ENCODE measurements at places on chromosomes 6 and 20. TPM values are rescaled to one million over a fixed set of nuclear protein-coding genes. Genes with fewer than 3 reads are reported as not detected.

The RRAGD gene
- total RNA-seq, result 1.8 TPM

The CST4 gene
- not detected for total RNA-seq

The PRKN gene
- 1.9 TPM for total RNA-seq

The C6orf15 gene
- not detected for total RNA-seq

- H3K27me3 ChIP-seq, result no peaks in the 10 kb centered on the region
- no peak overlapping the region for H3K4me3 ChIP-seq
- H3K27ac ChIP-seq, result no peak overlapping the region
- H3K4me1 ChIP-seq, result no peaks in the 10 kb centered on the region
- H3K36me3 ChIP-seq, result no peaks in the 10 kb centered on the region
Observed at GRCh38 chr6:3610921-3611320, 140.6 kb downstream of the PXDC1 start.

DNA sequence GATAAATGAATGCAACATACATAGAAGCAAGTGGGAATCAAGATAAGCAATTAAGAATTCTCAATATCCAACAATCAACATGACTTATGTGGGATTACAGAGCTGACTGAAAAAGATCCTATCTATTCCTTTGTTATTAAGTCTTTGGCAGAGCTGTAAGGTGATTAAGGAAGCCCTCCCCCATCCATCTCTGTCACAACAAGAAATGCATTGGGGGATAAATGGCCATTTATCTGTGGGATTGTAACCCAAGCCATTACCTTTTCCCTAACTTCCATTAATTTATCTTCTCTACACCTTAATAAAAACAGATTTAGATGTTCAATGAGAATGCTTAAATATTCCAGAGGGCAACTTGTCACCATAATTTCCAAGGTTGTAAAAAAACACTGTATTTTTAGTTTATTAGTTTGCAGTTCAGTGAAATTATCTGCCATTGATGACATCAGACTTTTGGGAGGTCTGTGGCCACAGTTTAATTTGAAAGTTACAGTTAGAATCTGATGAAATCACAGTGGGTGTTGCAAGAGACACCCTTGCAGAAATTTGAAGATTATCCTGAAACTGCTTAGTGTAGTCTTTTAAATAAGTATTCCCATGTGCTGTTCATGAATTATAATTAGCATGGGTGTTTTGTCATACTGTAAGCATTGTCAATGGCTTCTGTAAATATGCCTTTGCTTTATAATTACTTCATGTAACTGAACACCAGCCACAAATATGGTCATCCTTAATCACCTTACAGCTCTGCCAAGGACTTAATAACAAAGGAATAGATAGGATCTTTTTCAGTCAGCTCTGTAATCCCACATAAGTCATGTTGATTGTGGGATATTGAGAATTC lies 49.4 kb upstream of the FYN start:
- H3K27me3 ChIP-seq, result no peaks in the 10 kb centered on the region
- H3K36me3 ChIP-seq, result no peaks in the 10 kb centered on the region
- no peak overlapping the region for H3K4me3 ChIP-seq
- no peak for DNase-seq
- peaks cover 3% of the 10 kb centered on the region for H3K4me1 ChIP-seq
- H3K27ac ChIP-seq, result no peak overlapping the region

- H3K4me1 ChIP-seq, result peaks cover 9% of the 10 kb centered on the region
- peak overlapping the region; percentile 81 for H3K27ac ChIP-seq
- no peaks in the 10 kb centered on the region for H3K27me3 ChIP-seq
- peaks cover 5% of the 10 kb centered on the region for H3K36me3 ChIP-seq
- DNase-seq, result no peak
Observed at GRCh38 chr20:5797843-5798462, 47.8 kb downstream of the SHLD1 start.

DNA sequence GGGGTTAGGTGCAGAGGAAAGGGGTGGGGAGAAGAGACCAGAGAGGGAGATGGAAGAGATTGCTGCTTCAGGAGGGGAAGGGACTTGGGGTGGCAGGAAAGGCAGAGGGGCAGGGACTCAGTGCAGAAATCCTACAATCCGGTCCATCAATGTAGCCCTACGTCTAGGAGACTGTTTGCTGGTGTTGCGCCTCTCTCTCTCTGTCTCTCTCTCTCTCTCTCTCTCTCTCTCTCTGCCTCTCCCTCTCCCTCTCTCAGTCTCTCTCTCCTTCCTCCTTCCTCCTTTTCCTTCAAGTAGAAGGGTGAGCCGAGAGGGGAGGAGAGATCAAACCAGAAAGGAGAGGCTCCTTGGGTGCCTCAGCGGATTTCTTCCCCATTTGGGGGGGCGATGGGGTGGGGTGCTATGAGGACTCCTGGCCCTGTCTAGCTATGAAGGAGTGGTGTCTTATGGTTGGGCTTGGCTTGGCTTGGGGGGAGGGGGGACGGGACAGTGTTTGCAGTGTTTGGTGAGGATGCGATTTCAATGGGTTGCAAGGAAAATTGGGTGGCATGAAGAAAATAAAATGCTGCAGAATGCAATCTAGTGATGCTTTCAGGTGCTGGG lies 181.2 kb downstream of the TBXT start:
- DNase-seq, result no peak
- no peaks in the 10 kb centered on the region for H3K36me3 ChIP-seq
- H3K4me1 ChIP-seq, result no peaks in the 10 kb centered on the region
- H3K27me3 ChIP-seq, result peaks cover 6% of the 10 kb centered on the region

DNA sequence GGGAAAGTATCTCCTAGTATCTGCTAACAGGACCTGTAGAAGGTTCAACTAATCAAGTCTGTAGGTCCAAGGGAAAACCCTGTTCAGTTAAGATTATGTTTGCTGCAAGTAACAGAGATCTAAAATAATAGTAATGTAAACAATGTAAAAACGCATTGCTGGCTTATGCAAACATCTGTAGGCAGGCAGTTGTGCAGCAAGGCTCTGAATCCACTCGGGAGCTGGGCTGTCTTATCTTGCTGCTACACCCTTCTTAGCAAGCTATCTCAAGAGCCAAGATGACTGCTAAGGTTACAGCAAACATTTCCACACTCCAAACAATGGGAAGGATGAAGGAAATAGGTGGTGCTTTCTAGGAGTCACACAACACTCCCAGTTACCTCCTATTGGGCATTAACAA lies 397.3 kb upstream of the NRSN1 start:
- DNase-seq, result no peak
- H3K36me3 ChIP-seq, result no peaks in the 10 kb centered on the region
- H3K27me3 ChIP-seq, result no peaks in the 10 kb centered on the region
- no peak overlapping the region for H3K27ac ChIP-seq
- H3K4me3 ChIP-seq, result no peak overlapping the region

- peaks cover 11% of the 10 kb centered on the region for H3K4me1 ChIP-seq
- DNase-seq, result no peak
- H3K27ac ChIP-seq, result peak overlapping the region; percentile 77
- H3K27me3 ChIP-seq, result no peaks in the 10 kb centered on the region
- peak overlapping the region; percentile 67 for H3K4me3 ChIP-seq
Observed at GRCh38 chr6:108847738-108848115, 495 bp upstream of the ARMC2 start.

DNA sequence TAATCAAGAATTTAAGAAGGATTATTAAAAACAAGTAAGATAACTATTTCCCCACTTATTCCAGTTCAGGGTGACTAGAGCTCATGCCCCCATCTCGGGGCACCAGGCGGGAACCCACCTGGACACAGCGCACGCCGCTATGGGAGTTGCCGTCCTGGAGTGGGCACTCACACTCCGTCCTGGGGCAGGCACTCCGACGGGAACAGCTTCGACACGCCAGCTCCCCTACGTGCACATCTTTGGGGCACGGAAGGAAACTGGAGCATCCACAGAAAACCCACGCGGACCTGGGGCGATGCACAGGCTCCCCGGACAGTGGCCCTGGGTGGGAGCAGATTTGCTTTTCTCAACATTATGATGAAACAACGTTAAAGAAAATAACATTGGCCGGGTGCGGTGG lies 52.0 kb upstream of the GATA5 start:
- peaks cover 4% of the 10 kb centered on the region for H3K4me1 ChIP-seq
- no peaks in the 10 kb centered on the region for H3K36me3 ChIP-seq
- no peak for DNase-seq
- no peaks in the 10 kb centered on the region for H3K27me3 ChIP-seq

DNA sequence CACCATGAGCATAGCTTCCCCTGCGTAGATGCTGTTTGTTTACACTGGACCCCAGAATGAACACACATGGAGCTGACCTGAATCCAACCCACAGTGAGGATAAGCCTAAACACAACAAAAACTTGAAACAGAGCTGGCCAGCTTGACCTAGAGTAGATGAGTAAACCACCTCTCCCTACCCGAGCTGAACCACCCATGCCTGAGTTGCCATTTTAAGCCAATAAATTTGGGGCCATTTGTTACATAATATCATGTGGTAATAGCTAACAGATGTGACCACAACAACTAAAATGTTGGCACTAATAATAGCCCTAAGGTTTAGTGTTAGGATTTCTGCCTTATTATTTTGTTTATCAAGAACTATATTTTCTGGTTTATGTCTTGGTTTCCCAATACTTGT lies 103.2 kb upstream of the GRIK2 start:
- no peaks in the 10 kb centered on the region for H3K36me3 ChIP-seq
- H3K4me3 ChIP-seq, result no peak overlapping the region
- H3K4me1 ChIP-seq, result no peaks in the 10 kb centered on the region
- no peaks in the 10 kb centered on the region for H3K27me3 ChIP-seq
- no peak for DNase-seq

DNA sequence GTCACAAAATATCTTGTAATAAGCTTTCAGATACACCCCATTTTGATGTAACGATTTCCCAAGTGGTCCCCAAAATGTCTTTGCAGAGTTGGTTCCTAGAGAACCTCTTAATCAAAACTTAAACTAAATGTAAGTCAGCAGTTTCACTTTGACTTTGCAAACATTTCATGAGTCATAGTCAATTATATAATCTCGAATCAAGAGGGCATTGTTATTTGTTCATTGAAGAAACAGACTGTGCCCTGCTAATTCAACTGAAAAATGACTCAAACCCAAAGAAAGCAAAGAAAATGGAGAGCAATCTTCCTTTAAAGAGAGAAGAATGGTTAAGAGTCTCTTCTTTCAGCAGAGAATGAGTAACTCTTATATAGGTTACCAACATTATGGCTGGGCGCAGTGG lies 58.3 kb downstream of the IPCEF1 start:
- peaks cover 5% of the 10 kb centered on the region for H3K4me1 ChIP-seq
- no peaks in the 10 kb centered on the region for H3K27me3 ChIP-seq
- no peak for DNase-seq
- H3K36me3 ChIP-seq, result no peaks in the 10 kb centered on the region

- peak; percentile 63 for DNase-seq
- H3K4me3 ChIP-seq, result no peak overlapping the region
- peaks cover 88% of the 10 kb centered on the region for H3K36me3 ChIP-seq
- no peaks in the 10 kb centered on the region for H3K4me1 ChIP-seq
- H3K27ac ChIP-seq, result no peak overlapping the region
Observed at GRCh38 chr6:161111261-161111660, 119.7 kb downstream of the MAP3K4 start.

DNA sequence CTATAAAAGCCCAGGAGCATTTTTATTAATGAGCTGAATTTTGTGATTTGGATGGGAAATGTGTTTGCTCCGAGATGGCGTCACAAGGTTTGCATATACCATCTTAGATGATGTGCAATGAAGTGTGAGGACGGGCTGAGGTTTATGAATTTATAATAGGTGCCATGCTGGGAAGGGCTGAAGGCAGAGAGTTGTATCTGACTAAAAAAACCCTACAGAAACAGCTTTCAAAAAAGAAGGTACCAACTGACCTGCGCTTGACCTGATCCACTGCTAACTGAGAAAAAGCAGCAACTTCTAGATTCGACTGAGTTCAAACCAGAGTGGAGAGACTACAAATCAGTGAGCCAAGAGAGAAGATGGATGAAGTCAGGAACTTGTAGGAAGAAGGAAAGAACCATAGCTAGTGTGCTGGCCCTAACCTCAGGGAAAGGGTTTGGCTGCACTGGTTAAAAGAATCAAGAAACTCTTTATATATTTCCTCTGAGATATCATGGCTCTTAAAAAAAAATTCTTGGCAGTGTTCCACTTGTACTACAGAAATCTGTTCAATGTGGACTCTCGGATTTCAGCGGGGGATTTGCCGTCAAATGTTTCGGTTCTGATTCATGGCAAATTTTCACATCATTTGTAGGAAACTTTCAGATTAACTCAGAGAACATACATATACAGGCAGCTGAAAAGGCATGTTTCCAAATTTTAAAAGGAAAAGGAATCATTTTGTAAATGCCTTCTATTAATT lies 56.5 kb upstream of the HDGFL1 start:
- no peaks in the 10 kb centered on the region for H3K4me1 ChIP-seq
- H3K4me3 ChIP-seq, result no peak overlapping the region

GRCh38 chr6:163739966-163740365 lies 325.4 kb downstream of the QKI start:
- no peak overlapping the region for H3K4me3 ChIP-seq
- H3K27me3 ChIP-seq, result no peaks in the 10 kb centered on the region
- no peak for DNase-seq
- H3K4me1 ChIP-seq, result peaks cover 12% of the 10 kb centered on the region

DNA sequence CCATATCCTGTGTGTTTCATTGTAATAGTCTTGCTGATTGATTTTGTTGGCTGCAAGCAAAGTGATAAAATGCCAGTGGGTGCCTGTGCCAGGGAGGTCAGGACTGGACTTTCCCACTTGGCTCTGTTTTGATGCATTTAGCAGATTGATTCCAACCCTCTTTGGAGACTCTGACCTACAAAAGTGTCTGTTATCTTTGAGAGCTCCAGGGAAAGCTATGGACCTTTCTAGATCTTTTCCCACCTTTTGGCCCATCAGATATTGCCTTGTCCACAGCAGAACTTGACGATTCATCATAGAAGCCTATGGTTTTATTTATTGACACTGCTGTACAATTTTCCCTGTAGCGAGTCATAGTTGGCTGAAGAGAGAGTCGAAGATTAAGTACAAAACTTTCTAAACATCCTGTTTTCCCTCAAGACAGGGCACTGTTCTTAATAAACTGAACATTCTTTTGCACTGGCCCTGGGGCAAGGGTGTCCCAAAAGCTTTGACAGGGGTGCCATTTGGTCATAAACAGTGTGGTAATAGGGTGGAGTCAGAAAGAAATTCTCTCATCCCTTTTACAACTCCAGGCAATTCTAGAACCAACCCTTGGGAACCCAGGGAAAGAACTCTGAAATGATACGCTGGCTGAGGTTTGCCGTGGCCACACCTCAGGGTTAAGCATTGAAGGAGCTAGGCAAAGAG lies 53.7 kb downstream of the E2F3 start:
- no peak overlapping the region for H3K4me3 ChIP-seq
- H3K36me3 ChIP-seq, result no peaks in the 10 kb centered on the region
- DNase-seq, result no peak
- no peak overlapping the region for H3K27ac ChIP-seq
- no peaks in the 10 kb centered on the region for H3K27me3 ChIP-seq

All from natural killer cell (primary cell).